ENCODE measurements at places on chromosomes 4 and X.

DNA sequence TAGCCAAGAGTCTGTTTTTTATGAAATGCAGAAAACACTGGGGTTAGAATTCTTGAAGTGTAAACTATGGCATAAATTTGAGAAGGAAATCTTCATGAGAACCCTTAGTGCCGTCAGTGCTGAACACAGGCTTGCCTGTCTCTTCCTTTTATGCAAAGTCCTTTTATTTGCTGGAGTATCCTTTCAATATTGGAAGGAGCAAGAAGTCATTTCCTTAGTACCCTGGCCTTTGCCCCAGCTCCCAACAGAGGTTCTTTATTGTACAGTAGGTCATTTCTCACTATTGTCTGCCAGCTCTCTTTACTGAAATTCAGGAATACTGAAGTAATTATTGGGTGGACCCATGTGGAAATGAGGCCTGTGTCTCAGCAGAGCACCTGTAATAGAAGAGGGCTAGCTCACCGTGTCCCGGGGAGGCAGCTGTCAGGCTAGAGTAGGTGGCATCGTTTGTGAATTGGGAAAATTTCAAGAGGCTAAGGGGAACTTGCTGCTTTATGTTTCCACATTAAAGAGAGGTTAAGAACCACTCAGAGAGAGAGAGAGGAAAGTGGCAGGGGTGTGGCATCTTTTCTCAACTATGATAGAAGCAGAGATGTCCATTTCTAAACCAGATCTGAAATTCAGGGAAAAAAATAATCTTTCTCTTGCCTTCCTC is 8.7 kb downstream of the FHDC1 start:
- DNase-seq: no peak

DNA sequence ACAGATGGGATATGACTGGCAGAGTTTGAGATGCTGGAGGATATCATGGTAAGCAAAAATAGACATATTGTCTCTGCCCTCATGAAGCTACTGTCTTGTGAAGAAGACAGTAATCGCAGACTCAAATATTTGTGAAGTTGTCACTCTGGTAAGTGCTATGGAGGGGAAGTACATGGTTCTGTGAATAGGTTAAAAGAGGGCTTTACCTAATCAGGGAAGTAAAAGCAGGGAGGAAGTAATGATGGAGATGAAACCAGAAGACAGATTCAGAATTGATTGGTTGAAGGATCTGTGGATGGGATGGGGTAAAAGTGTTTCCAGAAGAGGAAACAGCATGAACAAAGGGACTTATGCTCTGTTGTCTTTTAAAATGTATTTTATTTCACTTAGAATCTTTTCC is 19.3 kb upstream of the MAGED1 start:
- DNase-seq: no peak

GRCh38 chr4:112847781-112848180 is 201.7 kb upstream of the ANK2 start:
- DNase-seq: no peak

DNA sequence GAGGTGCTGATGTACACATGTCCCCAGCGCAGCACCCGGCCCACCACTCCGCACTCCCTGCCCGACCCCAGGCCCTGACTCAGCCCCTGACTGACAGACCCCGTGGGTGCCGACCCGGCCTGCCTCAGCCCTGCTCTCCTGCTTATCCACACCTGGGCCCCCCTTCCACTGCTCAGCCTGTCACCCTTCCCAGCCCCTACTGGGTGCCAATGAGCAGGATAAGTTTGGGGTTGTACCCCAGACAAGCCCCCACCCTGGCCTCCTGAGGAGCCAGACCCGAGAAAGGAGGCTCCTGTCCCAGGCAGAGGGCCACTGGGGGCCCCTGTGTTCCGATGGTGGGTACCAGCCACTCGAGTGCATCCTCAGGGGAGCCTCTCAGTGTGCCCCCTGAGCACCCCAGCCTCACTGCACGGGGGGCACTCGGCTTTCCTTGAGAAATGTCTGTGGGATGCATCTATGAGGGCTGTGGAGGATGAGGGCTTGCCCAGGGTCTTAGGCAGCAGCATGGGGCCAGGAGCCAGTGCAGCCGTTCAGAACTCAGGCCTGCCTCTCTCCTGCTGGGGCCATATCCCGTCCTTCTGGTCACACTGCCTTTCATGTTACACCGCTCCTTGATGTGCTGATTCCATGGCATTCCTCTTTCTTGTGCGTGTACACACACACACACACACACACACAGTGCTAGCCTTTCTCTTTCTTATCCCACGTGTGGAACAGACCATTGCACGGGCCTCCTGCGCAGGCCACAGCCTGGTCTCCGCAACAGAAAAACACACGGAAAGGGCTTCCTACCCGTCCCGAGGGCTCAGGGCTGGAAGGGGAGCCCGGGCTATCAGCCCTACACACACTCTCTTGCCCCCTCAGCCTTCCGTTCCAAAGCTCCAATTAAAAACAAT is 220.1 kb upstream of the PSAPL1 start:
- no peak for DNase-seq

DNA sequence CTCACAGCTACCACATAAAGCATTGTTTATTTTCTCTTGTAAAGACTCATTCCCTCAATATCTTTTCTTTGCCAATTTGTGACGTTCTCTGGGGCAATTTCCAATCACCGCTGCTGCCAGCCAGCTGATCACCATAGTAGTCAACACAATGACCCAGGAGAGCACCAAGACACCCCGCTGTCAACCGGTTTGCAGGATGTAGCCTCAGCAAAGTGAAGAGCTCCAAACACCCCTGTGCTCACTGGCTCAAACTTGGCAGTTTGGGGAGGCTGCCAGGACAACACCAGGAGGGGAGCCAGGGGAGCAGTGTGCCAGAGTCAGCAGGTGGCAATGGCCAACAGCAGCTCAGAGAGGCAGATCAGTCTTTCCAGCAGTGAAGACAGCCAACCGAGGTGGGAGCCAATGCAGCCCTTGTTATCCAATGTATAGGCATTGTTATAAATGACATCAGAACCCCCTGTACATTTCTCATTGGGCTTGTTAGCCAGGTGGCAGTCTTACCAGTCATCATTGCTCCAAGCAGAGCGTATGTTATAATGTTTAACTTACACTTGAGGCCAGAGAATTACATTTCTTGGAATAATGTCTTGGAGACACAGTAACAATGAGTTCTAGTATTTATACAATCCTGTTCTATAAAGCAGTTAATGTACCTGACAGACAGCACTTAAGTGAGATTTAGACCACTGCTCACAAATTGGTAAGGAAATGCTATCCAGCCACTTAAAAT is 274.9 kb upstream of the GK2 start:
- DNase-seq: no peak

DNA sequence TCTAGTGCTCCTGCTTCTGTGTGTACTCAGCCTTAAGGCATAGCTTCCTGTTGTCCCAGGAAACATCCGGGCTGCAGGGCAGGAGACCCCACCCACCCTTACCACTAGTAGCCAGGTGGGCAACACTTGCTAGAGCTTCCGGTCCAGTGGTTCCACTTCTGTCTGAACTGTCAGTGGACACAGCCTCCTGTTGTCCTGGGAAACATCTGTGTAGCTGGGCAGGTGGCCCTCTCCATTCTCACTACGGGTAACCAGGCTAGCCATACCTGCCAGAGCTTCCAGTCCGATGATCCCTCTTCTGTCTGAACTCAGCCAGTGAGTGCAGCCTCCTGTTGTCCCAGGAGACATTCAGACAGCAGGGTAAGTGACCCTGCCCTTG is 372.2 kb downstream of the INPP4B start:
- no peak for DNase-seq

DNA sequence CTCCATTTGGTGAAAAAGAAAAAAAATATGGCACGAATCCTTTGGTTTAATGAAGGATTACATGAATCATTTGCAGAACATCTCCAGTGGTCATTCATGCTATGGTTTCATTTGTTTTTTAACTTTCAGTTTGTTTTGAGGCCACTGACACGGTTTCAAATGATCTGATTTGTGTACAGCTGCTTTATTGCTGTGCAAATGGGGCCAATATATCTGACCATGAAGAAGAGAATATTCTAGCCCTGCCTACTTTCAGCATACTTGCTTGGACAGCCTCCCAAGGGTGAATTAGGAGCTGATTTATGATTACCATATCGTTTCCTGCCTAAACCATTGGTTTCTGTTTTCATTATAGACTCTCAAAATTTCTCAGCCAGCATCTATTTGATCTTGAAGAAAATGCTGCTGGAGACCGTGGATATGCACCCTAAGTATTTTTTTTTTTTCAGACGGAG is 30.7 kb downstream of the SPARCL1 start:
- no peak for DNase-seq

DNA sequence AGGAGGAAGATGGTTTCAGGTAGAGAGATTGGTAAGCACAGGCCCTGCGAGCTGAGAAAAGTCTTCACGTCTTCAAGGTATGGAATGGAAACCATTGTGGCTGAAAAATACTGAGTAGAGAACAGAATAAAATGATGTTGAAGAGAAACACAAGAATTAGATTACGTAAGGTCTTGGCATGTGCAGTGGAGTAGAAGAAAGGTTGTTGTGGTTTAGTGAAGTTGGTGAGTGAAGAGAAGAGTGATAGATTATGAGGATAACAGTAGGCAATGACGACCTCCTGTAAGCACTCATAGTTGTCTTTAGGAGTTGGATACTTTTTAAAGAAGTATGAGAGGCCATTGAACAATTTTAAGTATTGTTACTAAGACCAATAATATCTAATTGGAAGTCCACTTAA is 642.6 kb downstream of the PCDH7 start:
- no peak for DNase-seq

- DNase-seq: no peak
Measured at GRCh38 chrX:68929332-68930150, 100.7 kb downstream of the EFNB1 start.

GRCh38 chr4:70236125-70236524 is 6.3 kb upstream of the CSN3 start:
- no peak for DNase-seq

DNA sequence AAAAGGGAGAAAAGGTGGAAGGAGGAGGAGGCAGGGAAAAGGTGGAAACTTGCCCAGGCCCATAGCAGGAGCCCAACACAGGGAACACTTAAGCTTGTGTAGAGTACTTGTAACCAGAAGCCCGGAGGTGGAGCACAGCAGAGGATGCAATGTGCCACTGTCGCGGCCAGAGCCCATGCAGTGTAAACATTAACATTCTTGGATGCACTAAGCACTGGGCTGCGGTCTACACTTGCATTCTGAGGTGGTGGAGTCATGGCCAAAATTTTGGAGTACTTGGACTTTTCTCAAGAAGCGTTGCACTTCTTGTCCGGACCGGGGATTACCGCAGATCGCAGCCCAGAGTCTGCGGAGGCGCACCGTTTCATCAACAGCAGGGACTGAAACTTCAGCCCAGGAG is 4.5 kb upstream of the RHOXF1 start:
- no peak for DNase-seq
